ENCODE measurements at places on chromosomes 13 and 19.

- DNase-seq, result no peak
Observed at GRCh38 chr19:48443731-48444128, 2.1 kb upstream of the GRWD1 start.

DNA sequence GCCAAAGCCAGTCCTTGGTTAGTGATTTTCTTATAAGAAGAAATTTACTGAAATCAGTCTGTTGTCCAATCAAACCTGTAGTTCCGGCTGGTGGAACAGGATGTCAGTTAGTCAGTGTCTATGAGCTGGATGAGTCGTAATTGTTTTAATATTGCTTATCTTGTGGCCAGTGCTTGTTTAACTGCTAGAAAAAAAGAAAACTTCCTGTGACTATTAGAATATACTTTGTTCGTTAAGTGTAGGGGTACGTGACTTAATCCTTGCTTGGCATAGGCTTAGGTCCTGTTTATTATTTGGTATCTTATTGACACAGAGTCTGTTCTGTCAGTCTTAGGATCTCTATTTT is 1484.8 kb upstream of the MIR17HG start:
- no peak for DNase-seq

- DNase-seq, result no peak
Observed at GRCh38 chr19:19051478-19052213, 12.1 kb upstream of the SLC25A42 start.

DNA sequence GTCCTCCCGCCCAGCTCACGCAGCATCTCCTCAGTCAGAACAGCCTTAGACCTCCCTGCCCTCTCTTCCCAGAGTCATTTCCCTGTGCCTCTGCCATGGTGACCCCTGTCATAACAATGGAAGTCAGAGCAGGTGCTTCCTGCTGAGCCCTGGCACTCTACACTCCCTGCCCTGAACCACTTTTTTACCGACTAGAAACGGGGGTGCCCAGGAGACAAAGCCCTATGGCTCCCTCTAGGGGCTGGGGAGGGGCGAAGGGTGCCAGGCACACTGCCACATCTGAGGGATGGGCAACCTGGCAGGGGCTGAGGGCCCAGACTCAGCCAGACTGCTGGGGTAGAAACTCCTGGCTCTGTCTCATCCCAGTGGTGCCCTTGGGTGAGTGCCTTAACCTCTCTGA is 16.4 kb downstream of the ZNF574 start:
- DNase-seq, result no peak

GRCh38 chr19:42032431-42032830 is 37.6 kb downstream of the GRIK5 start:
- peak; percentile 28 for DNase-seq

GRCh38 chr19:3304871-3305423 is 61.4 kb upstream of the NFIC start:
- peak; percentile 46 for DNase-seq

DNA sequence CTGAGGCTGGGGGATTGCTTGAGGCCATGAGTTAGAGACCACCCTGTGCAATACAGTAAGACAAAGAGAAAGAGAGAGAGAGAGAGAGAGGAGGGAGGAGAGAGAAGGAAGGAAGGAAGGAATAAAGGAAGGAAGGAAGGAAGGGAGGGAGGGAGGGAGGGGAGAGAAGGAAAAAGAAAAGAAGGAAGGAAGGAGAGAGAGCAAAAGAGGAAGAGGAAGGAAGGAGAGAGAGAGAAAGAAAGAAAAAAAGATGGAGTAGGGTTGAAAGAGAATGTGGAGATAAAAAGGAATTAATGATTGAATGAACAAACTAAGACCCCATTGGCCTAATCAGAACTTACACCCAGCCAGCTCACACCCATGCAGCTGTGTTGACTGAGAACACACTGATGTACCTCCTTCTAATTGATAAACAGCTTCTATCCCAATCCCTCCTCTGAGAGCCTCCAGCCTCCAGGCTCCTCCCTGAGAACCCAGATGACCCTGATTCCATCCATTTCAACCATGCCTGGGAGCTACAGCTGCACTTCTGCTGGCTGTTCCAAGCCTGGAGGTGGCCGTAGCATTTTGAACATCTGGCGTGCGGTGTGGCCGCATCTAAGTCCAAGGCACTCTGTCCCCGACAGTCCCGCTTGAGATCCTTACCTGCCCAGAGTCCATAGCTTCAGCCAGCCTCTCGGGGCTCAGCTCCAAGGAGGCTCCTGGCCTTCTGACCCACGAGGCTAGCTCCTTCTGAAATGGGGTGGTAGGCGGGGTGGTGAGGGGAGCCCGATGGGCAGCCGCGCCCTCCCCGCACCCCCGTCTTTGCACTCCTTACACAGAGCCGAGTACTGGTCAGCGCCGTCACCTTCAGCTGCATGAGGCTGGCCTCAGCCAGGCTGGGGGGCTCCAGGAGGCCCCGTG is 1.1 kb downstream of the PRODH2 start:
- DNase-seq, result no peak

- DNase-seq, result no peak
Observed at GRCh38 chr19:30093966-30094755, 152.1 kb downstream of the URI1 start.

DNA sequence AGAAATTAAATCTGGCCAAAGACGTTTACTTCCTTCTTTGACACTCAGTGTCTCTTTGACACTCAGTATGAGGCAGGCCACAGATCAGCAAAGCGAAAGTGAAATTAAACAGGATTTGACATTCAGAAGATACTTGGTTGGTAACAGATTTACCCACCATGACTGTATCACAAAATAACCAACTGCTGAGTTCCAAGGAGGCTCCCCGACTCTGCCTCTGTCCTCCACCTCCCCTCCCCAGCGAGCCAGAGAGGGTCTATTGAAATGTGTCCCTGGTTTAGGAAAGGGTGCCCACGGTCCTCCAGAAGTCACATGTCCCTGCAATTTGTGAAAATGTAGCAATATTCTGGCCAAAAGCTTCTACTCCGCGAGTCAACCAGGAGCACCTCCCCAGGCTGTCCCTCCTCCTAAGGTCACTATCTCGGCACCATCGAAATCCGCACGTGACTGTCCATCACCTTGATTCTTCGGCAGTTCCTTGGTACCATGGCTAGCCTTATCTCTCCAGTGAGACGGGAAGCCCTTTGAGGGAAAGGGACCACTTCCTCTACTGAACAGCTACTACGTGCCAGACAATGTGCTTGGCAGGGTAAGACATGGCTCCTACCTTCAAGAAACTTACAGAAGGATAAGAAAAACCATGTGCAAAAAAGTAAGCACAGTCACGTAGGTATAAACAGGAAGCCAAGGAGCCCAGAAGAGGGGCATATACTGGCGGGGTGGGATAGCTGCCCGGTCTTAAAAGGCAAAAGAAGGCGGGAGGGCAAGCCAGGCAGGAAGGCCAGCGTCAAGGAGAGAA is 1.5 kb downstream of the N4BP2L1 start:
- no peak for DNase-seq

DNA sequence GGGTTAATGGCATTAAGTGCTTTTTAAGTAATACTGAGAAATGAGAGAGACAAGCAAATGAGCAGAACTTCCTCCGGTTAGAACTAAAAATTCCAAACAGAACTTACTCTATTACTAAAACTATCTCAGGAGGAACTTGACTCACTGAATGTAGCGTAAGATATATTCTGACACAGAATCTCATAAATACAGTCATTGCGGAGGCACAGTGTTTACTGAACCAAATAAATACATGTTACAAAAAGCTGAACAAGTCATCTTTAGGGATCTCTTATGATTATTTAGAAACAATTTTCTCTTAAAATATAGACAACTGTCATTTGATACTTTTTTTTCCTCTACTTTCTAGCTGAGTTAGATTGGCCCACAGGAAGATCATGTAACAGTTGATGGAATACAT is 283.1 kb downstream of the KLF12 start:
- no peak for DNase-seq
